Activated CD8-positive, alpha-beta T cell treated with anti-CD3 and anti-CD28 coated beads for 36 hours (primary cell): ENCODE measurements at places on chromosomes 1 and 21.

- DNase-seq: no peak
Measured at GRCh38 chr1:94069919-94070285, 51.0 kb downstream of the ABCA4 start.

DNA sequence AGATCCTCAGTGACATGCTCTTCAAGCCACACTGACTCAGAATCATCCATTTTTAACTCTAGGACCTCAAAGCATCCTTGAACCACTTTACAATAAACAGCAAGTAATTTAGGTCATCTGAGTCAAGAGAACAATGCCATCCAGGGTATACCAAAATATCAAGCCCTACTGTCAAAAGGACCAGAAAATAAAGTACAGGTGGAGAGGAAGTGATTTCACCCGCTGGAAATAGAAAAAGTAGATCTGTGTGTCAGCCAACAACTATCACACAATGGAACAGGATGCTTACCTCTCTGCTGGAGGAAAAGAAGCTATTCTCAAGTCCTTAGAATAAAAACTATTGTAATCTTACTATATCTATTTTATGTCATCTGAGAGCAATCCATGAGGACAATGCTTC lies 37.0 kb downstream of the RERE start:
- DNase-seq: no peak

- no peak for DNase-seq
Measured at GRCh38 chr1:182565537-182565936, 23.5 kb downstream of the RNASEL start.

- no peak for DNase-seq
Measured at GRCh38 chr1:208216062-208216461, 28.1 kb downstream of the PLXNA2 start.

DNA sequence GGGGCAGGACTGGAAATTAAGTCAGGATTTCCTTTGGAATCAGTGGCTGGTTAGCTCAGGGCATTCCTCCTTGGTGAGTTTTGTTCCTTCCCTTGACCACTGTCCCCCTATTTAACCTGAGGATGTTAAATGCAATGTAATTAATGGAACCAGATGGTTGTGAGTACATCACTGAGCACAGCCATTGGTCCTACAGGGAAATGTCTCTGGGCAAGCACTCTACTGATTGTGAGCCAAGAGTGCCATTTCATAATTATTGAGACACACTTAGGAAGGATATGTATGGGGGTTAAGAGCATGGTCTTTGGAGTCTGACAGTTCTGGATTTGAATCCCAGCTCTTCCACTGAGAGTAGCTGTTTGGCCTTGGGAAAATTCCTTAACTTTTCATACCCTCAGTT lies 74.4 kb downstream of the SPAG17 start:
- DNase-seq: no peak

- no peak for DNase-seq
Measured at GRCh38 chr21:38500073-38500472, 1.8 kb upstream of the ERG start.

- no peak for DNase-seq
Measured at GRCh38 chr1:93143136-93143535, 37.1 kb downstream of the TMED5 start.

GRCh38 chr1:58431901-58432620 lies 114.5 kb downstream of the OMA1 start:
- no peak for DNase-seq

DNA sequence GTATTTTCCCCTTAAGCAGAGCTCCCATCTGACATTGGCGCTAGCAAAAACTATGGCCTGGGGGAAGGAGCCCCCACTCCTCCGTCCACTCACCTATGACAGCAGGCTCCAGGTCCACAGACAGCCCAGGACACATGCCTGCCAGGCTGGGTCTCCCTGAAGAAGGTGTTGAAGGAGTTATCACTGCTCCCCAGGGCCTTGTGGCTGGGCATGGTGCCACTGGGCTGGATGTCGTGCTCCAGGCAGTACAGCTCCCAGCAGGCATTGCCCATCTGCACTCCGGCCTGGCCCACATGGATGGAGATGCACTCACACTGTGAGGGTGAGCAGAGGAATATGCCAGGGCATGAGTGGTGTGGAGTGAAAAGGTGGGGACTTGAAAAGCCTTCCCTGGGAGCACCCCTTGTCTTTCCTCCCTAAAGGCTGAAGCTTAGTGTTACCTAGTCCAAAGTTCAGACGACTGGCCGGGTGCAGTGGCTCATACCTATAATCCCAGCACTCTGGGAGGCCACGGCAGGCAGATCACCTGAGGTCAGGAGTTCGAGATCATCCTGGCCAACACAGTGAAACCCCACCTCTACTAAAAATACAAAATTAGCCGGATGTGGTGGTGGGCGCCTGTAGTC lies 30.0 kb downstream of the RABIF start:
- DNase-seq: no peak

- DNase-seq: no peak
Measured at GRCh38 chr1:3064296-3064850, 4.6 kb upstream of the PRDM16 start.

DNA sequence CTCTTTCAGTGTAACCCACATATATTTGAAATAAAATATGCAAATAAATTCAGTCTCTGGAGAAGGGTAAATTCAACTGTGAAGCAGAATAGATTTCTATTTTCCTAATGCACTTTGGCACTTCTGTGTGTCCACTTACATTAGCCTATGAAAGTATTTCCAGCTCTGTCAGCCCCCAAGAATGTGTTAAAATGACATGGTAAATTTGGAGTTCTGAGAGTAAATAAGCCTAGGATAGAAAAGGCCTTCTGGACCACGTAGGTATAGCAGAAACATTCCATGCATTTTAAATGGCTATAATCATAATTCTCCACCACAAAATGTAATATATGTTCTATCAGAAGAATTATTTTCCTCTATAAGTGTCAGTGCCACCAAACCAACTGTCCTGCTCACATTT lies 276.2 kb downstream of the NEGR1 start:
- no peak for DNase-seq

DNA sequence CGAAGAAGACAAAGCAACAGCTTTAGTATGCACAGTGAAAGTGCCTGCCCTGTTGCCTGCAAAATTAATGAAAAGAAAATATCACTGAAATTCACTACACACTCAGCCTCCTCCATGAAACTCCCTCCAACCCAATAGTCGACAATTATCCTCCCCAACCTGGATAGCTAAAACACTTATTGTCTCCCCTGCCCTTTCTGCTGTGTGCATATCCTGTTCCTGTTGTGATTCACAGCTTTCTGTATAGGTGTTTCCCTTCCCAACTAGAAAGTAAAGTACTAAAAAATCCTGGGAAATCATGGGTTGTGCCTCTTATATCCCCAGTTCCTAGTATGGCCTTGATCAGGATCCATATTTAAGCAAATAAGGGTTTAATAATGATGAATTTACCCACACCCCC lies 412.1 kb downstream of the LTN1 start:
- DNase-seq: no peak

DNA sequence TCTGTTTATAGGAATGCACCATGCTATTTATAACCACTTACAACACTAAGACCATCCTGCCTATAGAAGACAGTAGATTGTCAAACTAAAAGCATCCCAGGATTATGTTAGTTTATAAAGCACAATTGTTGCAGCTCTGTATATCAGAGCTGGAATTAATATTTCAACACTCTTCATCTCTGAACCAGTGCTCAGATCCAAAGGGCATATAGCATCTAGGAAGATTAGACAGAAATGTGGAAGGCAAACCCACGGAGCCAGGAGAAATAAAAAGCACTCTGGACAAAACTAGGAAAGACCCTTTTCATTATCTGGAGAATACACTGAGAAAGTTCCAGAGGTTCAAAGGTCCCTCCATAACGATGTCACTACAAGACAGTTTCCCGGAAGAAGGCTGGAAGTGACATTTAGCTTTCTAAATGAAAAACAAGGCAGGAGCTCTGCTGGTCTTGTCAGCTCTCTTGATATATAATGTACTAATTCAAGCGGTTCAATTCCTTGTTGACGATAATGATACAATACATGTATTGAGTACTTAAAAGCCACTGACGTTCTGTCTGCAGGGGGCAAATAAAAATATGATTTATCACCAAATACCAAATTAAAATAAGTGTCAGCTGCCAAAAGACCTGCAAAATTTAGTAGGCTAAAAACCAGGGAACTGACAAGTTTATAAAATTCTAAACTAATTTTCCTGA lies 91.8 kb upstream of the BCL10 start:
- no peak for DNase-seq

DNA sequence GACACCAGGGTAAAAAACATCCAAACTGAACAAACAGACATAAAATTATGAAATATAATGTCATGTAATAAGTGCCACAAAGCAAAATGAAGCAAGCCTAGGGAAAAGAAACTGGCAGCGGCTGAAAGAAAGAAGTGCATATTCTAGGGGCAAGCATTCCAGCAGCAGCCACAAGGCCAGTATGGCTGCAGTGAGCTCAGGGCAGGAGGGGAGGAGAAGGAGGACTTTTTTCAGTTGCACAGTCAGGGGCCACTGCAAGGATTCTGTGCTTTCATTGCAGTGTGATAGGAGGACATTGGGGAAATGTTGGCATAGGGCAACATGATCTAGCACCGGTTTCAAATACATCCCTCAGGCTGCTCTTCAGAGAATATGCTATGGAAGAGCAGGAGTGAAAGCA lies 263.8 kb downstream of the NEGR1 start:
- no peak for DNase-seq

DNA sequence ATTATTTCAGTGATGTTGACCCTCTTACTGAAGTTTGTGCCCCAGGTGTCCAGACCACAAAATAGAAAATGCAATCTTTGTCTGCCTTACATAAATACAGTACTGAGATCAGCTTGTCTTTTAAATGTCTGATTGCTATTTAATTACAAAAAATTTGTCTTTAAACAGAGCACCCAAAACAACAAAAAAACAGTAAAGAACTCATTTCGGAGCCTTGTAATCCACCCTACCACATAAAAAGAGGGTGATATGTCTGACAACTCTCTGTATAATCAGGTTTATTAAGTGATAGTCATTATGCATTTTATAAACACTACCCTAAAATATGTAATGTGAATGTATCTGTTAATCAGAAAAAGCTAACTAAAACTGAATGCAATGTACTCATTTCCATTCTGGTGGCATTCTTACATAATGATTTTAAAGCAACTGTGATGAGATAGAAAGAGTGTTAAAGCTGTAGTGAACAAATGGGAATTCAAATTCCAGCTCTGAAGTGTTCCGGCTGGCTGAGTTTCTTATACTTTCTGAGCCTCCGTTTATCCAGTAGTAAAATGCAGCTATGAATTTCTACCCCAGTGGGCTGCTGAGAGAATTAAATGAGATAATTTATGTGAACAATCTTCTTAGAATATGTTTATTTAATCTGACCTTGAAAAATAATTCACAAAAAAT lies 486.6 kb downstream of the USP25 start:
- no peak for DNase-seq

- DNase-seq: peak; percentile 67
Measured at GRCh38 chr1:218521414-218522169, 176.5 kb downstream of the TGFB2 start.

DNA sequence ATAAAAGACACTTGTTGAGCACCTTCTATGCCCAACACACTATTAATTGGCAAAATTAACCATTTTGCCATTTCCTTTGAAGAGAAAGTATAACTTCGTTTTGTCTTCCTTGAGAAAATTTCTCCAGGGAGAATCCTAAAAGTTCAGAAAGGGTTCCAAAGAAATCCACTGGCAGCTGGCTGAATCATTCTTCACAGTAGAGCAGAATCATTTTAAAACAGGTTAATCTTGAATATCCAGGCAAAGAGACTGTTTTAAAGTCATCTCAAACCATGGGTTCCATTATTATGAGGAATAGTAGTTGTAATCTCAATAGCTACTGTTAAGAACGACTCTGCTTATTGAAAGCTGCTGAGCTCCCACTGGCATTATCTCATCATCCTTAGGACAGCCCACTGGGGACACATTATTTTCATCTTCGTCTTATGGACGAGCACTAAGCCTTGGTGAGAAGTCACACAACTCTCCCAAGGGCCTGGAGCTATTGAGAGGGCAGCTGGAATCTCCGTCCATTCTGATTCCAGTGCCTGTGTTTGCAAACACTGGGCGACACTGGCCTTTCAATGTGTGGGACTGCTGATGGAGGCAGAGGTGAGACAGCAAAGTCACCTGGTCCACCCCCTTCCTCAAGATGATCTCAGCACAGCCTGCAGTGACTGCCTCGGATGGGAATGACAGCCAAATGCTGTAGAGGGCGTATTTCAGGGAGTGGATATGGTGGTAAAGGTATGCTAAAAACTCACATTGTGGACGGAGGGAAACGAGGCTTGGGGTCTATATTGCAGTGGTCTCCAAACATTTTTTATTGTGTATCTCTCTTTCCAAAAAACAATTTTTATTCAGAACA lies 15.3 kb upstream of the PGBD5 start:
- no peak for DNase-seq

DNA sequence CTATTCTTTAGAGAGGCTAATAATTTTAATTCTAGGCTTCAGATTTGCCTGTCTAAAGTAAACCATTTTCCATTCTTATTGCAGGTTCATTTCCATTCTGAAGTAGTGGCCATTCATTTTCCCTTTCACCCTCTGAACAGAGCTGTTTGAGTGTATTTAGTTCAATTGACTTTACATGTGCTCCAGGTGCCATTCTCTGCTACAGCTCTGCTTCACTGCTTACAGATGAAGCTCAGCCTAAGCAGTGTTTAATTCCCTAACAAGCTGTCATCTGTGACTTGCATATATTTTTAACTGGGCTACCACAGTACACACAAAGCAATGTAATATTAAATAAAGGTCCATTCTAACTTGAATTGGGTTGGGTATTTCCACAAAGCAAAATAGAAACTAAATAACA lies 1031.6 kb downstream of the KCNT2 start:
- no peak for DNase-seq

DNA sequence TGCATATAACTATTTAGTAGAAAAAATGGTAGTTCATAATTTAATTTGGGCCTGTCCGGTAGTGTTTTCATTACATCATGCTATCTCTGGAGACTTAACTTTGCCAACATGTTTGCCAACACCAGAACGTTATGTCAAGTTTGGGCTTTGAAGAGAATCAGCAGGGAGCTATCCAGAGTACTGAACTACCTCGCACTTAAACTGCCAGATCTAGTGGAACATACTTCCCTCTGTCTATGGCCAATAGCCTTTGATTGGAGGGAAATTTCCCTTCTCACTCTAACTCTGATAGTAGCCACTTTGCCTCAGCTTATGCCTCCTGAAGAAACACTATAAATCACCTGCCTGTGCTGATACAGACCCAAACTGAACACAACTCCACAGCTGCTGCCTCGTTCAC lies 10.0 kb downstream of the LRRC53 start:
- no peak for DNase-seq

DNA sequence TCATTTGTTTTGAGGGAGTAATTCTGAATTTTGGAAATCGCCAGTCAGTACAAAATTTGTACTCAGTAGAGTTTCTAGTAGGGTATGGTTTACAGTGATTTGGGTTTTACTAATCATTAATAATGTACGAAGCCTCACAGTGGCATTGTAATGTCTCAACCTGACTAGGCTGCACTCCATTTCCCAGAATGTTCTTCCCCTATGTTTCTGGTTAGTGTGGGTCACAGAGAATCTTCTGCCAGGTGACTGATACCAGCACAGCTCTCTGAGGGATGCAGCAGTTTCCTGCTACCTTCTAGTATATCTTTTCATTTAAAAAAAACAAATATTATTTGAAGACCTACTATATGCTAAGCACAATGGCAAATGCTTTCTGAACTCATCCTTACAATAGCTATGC lies 112.9 kb downstream of the PTPN14 start:
- no peak for DNase-seq

GRCh38 chr21:38329162-38329561 lies 72.4 kb downstream of the KCNJ15 start:
- DNase-seq: no peak

GRCh38 chr1:245310571-245311531 lies 156.1 kb downstream of the KIF26B start:
- peak; percentile 25 for DNase-seq
